T-helper 2 cell treated with Interferon-gamma antibody and Interleukin-4, amounts not matched to agents 5 μg/mL and 100 μg/mL, for 36 hours (primary cell): ENCODE measurements at places on chromosomes 5 and 9.

DNA sequence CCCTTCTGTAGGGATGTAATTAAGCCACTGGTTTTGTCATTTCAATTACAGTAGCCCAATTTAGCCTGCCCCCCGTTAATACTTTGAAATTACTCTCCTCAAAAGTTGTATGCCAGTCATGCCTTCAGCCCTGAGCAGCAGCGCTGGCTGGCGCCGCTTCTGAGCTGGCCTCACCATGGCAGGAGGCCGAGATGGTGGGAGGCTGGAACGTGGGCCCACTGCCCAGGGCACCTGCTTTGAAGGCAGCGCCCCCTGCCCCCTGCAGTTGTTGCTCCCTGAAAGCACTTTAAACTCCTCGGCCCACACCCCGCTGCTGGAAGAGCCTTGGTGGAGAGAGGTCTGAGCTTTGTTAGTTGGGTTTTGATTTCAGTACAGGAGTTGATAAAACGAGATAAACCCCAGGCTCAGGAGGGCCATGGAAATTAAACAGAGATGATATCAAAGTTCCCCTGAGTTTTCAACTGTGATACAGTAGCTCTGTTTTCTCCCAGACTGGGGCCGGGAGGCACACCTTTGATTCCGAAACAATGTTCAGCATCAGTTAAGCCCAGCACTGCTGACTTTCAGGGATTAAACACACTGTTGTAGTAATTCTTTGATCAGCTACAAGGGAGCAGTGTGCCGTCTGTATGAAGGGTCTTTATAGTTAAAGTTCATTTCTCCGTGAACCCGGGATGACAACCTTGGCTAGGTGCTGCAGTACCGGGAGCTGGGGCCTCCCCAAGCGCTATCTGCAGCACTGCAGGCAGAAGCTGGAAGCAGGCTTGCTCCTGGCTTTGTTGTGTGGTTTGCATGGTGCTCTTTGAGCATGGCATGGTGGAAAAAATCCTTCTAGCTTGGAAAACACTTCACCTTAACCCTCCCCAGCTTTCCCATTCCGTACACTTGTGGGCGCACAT is 9.5 kb downstream of the MVB12B start:
- DNase-seq: no peak

- no peak for DNase-seq
Measured at GRCh38 chr9:9754186-9754585, 858.6 kb downstream of the PTPRD start.

- no peak for DNase-seq
Measured at GRCh38 chr5:147776989-147777388, 5.5 kb downstream of the JAKMIP2 start.

DNA sequence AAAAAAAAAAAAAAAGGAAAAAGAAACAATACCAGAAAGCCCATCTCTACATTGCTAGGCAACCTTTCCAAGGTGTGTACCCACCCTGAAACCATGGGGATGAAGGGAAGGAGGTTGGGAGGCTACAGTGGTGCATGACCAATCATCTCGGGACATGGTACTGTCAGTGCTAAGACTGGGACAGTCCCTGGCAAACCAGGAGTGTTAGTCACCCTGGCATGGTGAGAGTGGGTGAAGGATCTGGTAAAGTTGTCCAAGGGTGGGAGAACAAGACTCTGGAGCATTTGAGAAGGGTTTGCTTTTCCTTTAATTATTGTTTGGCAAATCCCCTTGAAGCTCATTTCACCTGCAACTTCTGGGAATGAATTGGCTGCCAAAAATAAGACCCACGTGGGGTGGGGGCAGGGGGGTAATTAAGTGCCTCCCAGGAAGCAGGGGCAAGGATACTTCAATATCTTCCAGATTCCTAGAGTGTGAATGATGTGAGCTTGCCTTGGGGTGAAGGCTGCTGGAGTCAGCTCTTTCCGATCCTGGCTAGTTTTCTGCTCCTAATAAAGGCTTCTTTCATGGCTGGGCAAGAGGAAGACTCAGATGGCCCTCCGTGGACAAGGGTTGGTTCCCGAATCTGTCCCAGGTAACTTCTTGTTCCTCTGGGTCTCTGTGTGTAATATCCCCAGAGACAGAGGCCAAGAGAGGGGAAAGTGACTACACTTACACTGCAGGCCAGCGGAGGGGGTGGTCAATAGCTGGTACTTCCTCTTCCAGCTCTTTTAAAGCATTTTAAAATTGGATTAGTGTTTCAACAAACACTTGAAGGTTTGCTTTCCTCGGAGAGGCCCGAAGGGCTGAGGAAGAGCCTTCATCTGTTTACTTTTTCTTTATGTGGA is 61.6 kb upstream of the SPRY4 start:
- DNase-seq: no peak

GRCh38 chr5:82512025-82512424 is 233.9 kb upstream of the RPS23 start:
- DNase-seq: peak; percentile 6

- DNase-seq: no peak
Measured at GRCh38 chr5:71937921-71938698, 169.2 kb upstream of the MAP1B start.

DNA sequence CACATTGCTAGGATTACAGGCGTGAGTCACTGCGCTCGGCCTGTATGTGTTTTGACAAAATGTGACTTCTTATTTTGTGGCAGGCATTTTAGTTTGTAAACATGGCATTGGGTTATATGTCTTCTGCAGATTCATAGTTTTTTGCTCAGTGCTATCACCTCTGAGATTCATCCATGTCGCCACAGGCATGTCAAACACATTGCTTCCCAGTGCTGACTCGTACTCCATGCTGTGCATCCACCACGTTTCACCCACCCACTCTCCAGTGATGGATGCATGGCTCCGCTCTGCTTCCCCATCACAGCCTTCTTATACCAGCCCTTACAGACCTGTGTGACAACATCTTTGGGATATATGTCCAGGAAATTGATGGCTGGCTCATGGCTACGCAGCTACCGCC is 158.8 kb downstream of the GAS1 start:
- DNase-seq: no peak

DNA sequence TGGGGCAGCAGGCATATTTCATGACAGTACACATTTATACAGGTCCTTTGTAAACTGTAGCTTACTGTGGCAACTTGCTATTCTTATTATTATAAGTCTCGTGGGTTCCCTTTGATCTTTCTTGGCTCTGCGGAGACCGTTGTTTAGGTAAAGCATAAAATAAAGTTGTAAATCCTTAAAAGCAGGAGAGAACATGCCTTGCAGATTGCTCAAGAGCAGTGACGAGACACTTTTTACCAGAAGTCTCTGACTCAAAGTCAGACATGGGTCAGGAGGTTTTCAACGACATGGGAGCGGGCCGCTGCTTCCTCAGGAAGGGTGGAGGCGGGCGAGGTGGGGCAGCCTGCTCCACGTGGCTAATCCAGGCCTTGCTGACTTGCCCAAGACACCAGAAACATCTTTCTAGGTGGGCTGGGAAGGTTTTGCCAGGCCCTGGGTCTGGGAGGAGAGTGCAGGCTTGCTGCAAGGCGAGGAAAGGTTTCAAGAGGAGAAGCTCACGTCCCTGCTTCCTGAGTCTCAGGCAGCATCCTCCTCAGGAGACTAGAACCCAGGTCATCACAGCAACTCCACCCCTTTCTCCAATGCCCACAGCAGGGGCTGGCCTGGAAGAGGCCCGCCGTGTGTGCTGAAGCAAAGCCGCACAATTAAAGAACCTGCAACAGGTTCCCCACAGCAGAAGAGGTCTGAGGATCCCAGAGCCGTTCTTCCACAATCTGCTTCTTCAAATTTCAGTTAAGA is 6.5 kb downstream of the TBC1D2 start:
- no peak for DNase-seq

GRCh38 chr9:84146893-84147710 is 166.5 kb downstream of the RMI1 start:
- no peak for DNase-seq

DNA sequence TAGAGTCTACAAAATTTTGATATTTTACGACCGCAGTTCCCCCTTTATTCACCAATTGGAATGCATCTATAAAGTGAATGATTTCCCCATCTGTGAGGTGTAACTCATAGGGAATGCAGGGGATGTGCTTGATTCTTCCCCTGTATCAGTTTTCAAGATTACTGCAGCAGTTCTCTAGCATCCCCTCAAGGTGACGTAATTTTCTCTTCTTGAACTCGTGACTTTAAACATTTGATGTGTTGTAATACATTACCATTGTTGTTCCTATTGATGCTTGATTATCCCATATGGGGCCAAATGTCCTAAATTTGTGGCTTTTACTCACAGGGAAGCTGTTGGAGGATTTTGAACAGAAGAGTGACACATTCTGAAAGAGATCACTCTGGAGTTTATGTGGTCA is 240.2 kb downstream of the CD180 start:
- DNase-seq: no peak

- no peak for DNase-seq
Measured at GRCh38 chr9:3879726-3880505, 354.1 kb upstream of the RFX3 start.

DNA sequence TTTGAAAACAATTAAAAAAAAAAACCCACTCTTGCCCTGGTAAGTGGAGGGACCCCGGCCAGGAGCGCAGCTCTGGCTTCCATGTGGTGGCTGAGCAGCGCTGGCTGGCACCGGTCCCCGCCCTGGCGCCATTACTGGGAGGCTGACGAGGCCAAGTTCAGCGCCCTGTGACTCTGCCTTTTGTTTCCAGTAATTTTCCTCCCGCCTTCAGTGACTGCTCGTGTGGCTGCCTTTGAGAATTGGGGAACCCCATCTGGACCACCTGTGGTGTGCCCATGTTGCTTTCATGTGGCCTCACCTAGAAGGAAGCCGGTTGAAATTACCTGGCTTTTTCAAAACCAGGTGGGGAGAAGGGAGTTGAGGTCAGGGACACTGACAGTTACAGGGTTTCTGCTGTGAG is 136.1 kb downstream of the GAPVD1 start:
- DNase-seq: no peak

DNA sequence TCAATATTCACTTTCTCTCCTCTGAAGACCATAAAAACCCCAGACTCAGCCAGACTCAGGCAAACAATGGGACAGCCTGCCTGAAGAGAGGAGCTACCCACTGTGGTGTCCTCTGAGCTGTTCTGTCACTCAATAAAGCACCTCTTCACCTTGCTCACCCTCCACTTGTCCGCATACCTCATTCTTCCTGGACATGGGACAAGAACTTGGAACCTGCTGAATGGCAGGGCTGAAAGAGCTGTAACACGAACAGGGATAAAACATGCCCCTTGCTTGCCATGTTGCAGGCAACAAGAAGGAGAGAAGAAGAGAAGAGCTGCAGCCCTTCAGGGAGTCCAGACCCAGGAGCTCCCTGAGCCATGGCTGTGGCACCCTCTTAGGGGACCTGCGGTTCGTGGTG is 86.8 kb upstream of the SEMA6A start:
- DNase-seq: no peak

DNA sequence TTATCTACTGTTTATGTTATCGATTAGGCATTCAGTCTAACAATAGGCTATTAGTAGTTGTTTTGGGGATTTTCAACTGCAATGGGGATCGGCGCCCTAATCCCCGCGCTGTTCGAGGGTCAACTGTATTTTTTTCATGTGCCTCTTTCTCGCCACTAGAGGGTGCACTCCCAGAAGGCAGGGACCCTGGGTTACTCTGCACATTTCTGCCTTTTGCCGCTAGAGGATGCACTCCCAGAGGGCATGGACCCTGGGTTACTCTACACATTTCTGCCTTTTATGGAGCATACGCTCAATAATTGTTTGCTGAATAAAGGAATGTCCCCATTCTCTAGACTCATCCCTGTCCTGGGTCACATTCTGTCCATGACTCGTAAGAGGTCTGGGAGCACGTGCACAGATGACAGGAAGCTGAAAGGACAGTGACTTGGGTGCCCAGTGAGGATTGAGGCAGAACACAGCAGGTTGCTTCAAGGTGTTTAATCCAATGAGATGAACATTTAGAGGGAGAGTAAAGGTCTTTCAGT is 27.9 kb upstream of the RECK start:
- DNase-seq: peak; percentile 51

- DNase-seq: no peak
Measured at GRCh38 chr5:160850421-160850820, 1.6 kb downstream of the ATP10B start.

GRCh38 chr9:20205821-20206220 is 416.5 kb downstream of the MLLT3 start:
- no peak for DNase-seq
